SK-N-SH treated with all-trans-retinoic acid at 6 μM for 48 hours (cell line): ENCODE measurements at places on chromosomes 11 and 22.

DNA sequence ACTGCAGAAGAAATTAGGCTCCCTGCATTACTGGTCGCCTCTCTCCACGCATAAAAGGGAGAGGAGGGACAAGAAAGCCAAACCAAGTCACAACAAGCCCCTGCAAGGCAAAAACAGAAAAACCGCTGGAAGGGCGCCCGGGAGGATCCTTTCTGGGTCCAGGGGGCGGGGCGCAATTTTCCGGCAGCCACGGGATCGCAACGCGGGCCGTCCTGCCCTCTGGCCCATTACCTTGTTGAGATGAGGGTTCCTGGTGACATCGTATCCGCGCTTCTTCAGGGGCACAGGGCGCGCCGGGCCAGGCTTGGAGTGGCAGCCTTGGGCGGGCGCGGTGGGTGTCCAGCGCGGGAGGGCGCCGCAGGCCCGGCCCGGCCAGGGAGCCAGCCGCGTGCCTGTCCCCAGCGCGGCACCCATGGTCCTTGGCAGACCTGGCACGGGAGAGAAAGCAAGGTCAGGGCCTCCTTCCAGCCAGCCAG, 847 bp downstream of the ME3 start:
- ATAC-seq, result peak; percentile 58

DNA sequence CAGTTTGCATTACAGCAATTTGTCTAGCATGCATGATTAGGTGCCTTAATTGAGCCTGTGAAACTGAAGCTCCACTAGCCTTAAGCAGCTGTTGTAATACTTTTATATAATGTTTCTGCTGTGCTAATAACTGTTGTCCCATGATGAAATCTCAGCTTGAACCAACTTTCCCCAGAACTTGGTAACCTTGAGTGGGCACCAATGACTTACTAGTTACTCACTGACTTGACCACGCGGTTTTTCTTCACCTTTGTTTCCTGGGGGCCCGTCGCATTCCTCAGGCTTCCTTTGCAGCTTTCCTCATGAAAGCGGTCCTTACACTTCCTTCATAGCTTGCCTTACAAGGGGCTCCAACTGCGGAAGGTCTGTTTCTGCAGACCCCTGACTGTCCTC, 11.2 kb upstream of the GLYATL1 start:
- no peak for ATAC-seq

DNA sequence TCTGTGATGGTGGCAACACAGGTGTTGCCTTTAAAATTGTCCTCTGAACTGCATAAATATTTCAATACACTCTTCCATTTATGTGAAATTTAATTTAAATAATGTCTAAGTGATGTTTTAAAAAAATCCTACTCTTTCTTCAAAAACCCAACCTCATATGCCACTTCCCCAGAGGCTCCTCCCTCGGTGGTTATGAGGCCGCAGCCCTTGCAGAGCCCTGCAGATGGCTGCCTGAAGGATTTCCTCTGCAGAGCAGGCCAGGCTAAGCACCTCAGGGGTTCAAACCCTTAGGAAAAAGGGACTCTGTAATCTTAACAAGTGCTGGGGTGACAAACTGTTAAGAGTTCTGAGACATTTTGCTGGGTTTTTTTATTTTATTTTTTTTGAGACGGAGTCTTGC, 25.2 kb downstream of the MORC2 start:
- ATAC-seq, result no peak

GRCh38 chr22:19806213-19807160, 45.9 kb downstream of the TBX1 start:
- no peak for ATAC-seq

GRCh38 chr11:65089621-65090020, 5.6 kb downstream of the ZFPL1 start:
- no peak for ATAC-seq
